ENCODE measurements at places on chromosomes 1 and 21.
A peak's percentile ranks its signal among the peaks of the same experiment; 100 is the strongest.

DNA sequence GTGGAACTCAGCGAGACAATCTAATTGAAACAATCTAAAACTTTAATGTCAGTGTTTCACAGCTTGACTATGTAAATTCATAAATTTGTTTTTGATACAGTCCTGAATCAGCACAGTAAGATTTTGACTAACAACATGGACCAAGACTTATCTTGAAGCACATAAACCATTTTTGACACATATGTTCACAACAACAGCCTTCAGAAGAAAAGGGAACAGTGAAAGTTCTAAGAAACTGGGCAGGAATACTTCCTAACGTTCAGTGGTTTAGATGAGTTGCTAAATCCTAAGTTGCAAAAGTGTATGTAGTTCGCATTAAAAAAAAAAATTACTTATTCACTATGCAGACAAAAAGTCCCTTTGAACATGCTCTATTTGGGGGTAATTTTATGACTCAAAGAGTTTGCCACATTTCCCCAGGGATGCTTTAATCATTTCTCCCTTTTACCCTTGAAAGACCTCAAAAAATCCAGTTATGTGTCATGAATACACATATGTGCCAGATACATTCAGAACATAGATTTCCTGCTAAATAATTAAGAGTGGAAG, 120.2 kb downstream of the MRPL39 start:
- H3K27me3 ChIP-seq: no peaks in the 10 kb centered on the region
- H3K4me3 ChIP-seq: no peak overlapping the region
- H3K4me1 ChIP-seq: no peaks in the 10 kb centered on the region

- H3K4me3 ChIP-seq: no peak overlapping the region
- H3K36me3 ChIP-seq: no peaks in the 10 kb centered on the region
- H3K4me1 ChIP-seq: peaks cover 16% of the 10 kb centered on the region
Measured at GRCh38 chr1:229758101-229759036, 132.3 kb downstream of the URB2 start.

- H3K36me3 ChIP-seq: no peaks in the 10 kb centered on the region
- DNase-seq: no peak
- peaks cover 45% of the 10 kb centered on the region for H3K4me1 ChIP-seq
Measured at GRCh38 chr21:26846036-26846931, 1.1 kb upstream of the ADAMTS1 start.

DNA sequence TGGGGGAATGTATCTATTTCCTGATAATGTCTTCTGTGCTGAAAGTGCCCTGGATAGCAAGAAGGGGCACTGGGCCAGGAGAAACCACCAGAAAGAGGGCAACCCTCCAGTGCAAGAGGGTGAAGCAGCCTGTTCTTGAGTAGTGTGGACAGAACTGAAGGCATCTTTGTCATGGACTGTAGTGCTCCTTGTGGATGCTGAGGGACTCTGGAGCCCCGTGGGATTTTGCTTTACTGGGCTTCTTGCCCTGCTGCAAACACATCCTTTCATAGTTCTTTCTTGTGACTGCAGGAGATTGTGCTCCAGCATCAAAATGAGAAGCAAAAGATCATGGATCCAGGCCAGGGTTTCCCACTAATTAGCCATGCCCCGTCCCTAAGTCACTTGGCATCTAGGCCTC, 300.6 kb downstream of the ZNF326 start:
- DNase-seq: peak; percentile 20
- peaks cover 8% of the 10 kb centered on the region for H3K4me1 ChIP-seq
- no peaks in the 10 kb centered on the region for H3K27me3 ChIP-seq
- H3K27ac ChIP-seq: no peak overlapping the region

- H3K27ac ChIP-seq: no peak overlapping the region
- H3K27me3 ChIP-seq: no peaks in the 10 kb centered on the region
- no peak for DNase-seq
Measured at GRCh38 chr1:156477526-156478249, 22.9 kb downstream of the MEF2D start.

- H3K36me3 ChIP-seq: peaks cover 3% of the 10 kb centered on the region
- no peak overlapping the region for H3K4me3 ChIP-seq
- no peak overlapping the region for H3K27ac ChIP-seq
Measured at GRCh38 chr1:174982971-174983689, 16.6 kb upstream of the CACYBP start.

DNA sequence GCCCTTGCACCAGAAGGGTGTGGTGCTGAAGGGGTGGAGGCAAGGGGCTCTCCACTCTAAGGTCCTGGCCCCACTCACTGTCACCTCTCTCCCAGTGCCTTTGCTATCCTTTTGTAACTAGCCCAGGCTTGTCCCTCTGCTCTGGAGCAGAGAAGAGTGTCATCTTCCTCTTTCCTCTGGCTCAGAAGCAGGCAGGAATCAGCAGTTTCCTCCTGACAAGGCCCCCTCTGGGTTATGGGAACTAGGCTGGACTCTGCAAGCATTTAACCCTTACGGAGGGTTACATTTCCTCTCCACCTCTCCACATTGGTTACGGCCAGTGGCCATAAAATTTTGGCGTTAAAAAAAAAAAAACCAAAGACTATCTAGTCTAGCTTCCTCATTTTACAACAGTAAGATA, 30.4 kb downstream of the PLXNA2 start:
- H3K27ac ChIP-seq: no peak overlapping the region
- no peak overlapping the region for H3K4me3 ChIP-seq
- peaks cover 28% of the 10 kb centered on the region for H3K27me3 ChIP-seq
- no peaks in the 10 kb centered on the region for H3K36me3 ChIP-seq
- no peak for DNase-seq

GRCh38 chr1:153648000-153648643, 10.4 kb upstream of the SNAPIN start:
- H3K27ac ChIP-seq: no peak overlapping the region
- H3K27me3 ChIP-seq: no peaks in the 10 kb centered on the region
- H3K36me3 ChIP-seq: peaks cover 44% of the 10 kb centered on the region

DNA sequence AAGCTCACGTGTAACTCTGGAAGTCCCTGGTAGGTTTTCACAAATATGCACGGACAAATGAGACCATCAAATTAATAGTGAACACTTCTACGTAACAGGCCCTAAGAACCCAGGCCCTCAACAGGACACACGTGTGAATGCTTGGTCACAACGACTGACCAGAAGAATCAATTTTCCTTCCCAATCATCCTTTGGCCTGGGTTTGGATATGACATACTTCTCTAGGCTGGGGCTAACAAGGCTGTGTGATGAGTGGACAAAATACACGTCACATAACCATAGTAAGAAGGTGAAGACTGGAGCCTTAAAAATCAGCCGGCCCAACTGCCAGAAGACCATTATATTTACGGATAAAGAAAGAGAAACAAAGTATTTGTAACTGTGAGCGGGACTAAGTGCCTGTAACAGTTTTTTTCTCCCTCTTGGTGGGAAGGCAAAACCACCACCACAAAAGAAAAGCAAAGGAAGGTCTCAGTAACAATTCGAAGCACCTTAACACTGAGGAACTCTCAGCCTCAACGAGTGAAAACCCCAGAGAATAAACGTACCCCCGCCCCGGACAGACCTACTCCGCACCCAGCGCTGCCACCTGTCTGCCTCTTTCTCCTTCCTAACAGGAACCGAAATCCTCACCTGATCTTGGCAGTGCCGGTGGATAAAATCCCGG, 450 bp downstream of the SDE2 start:
- H3K36me3 ChIP-seq: peaks cover 23% of the 10 kb centered on the region
- peak overlapping the region; percentile 86 for H3K27ac ChIP-seq
- no peaks in the 10 kb centered on the region for H3K27me3 ChIP-seq
- no peak for DNase-seq
- peaks cover 39% of the 10 kb centered on the region for H3K4me1 ChIP-seq

- no peak overlapping the region for H3K4me3 ChIP-seq
- H3K36me3 ChIP-seq: no peaks in the 10 kb centered on the region
- H3K27me3 ChIP-seq: no peaks in the 10 kb centered on the region
- H3K27ac ChIP-seq: no peak overlapping the region
- no peaks in the 10 kb centered on the region for H3K4me1 ChIP-seq
Measured at GRCh38 chr1:151494741-151495281, 16.4 kb upstream of the CGN start.

GRCh38 chr21:39612233-39613040, at the start of gene B3GALT5:
B3GALT5 (plus strand) TSS chr21:39612940; CDS start chr21:39660560, 47,620 bp downstream.
- no peaks in the 10 kb centered on the region for H3K4me1 ChIP-seq
- DNase-seq: no peak
- no peak within 1 kb of the TSS for H3K27ac ChIP-seq

All from DND-41 (cell line).